Activated T-cell treated with anti-CD3 and anti-CD28 coated beads for 4 hours (primary cell): ENCODE measurements at places on chromosomes 2 and 18.

DNA sequence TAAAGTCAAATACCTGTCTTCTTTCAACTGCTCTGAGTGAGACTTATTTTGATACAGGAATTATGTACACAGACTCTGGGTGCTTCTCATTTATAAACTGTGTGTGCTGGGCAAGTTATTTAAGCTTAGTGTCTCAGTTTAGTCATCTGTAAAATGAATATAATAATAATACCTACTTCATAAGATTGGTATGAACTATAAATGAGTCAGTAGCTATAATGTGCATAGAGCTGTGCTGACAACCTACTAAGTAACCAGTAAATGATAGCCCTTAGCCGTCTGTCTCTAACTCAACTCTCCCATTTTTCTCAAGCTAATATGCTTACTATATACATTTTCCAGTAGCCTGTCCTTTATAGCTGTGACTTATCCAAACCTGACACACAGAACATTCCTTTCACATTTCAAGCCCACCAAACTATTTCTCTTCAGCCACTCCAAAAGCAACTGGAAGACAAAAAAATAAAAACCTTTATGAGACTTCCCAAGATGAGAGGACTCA is 319.8 kb downstream of the ETAA1 start:
- no peak for DNase-seq

- no peak for DNase-seq
Measured at GRCh38 chr2:55361465-55362189, 58.0 kb downstream of the CCDC88A start.

- no peak for DNase-seq
Measured at GRCh38 chr18:56807901-56808300, 156.7 kb downstream of the WDR7 start.

DNA sequence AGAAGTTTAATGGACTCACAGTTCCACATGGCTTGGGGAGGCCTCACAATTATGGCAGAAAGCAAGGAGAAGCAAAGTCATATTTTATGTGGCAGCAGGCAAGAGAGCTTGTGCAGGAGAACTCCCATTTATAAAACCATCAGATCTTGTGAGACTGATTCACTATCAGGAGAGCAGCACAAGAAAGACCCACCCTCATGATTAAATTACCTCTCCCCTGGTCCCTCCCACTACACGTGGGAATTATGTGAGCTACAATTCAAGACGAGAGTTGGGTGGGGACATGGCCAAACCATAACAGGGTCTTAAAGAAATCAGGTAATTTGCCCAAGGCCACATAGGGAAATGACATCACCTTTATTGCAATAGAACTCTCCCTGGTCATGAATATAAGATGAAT is 1073.3 kb upstream of the ACVR2A start:
- DNase-seq, result no peak

DNA sequence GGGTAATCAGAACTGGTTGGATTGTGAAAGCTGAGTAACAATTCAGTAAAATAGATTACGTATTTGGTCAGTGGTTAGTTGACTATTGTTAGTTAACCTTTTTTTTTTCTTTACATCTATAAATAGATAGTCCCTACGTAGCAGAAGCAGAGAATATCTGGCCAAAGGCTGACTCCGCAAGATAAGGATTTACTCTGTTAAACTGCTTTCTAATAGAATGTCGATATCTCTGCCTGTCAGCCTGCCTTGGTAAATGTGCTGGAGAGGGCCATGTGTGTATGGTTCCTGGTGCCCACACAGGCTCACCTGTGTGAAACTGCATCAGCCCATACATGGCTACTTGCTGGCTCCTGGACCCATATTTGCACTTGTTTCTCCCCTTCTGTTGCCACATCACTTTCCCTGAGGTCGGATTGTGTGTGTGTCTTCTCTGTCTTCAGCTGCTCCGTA is 94.4 kb downstream of the CRIM1 start:
- no peak for DNase-seq

- DNase-seq, result no peak
Measured at GRCh38 chr18:28078298-28078697, 98.6 kb downstream of the CDH2 start.

DNA sequence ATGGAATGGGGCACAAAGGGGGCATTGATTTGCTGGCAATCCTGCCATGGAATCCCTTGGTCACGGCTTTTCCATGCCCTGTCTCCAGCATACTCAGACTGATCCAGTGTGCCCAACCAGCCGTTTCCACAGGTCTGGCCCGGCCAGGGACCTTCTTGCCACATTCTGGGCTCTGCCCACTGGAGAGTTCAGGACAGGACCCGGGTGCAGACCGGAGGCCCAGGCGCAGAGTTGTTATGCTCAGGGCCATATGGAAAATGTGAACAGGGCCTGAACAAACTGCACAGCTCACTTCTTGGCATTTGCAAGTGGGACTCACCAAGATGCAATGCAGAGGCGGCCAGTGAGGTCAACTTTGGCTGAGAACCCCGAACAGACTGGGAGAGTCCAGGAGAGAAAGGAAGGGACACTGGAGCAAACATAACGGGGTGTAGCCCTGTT is 15.6 kb upstream of the ASAP2 start:
- no peak for DNase-seq

- DNase-seq, result no peak
Measured at GRCh38 chr2:23460228-23460627, 75.2 kb downstream of the KLHL29 start.

DNA sequence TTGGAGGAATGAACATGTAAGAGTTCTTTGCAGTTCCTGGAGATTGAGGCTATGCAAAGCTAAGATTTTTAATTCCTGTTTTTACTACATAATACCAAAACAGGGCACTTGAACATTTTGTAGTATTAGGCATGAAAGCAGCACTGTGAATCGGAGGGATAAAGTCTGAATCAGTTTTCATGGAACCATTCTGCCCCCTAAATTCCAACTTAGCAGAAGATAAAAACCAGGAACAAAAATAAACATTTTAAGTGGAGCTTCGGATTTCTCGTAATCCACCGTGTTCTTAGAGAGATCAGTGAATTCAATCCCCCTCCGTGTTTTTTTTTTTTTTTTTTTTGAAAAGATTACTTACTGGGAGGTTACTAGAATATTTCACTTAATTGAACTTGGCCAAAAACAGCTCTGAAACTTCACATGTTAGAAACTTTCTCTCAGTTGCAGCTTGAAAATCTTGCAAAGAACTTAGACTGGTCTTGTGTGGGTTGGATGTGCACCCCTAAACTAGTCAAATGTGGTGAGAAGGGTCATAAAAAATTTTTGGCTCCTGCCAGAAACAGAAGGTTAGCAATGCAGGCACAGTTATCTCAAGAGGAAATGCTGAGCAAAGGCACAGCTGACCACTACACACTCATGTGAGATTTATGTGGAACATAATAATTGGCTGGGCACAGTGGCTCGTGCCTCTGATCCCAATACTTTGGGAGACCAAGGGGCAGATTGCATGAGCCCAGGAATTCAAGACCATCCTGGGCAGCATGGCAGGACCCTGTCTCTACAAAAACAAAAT is 145.4 kb upstream of the RNF152 start:
- no peak for DNase-seq

GRCh38 chr18:22282311-22283115 is 113.1 kb downstream of the GATA6 start:
- no peak for DNase-seq

DNA sequence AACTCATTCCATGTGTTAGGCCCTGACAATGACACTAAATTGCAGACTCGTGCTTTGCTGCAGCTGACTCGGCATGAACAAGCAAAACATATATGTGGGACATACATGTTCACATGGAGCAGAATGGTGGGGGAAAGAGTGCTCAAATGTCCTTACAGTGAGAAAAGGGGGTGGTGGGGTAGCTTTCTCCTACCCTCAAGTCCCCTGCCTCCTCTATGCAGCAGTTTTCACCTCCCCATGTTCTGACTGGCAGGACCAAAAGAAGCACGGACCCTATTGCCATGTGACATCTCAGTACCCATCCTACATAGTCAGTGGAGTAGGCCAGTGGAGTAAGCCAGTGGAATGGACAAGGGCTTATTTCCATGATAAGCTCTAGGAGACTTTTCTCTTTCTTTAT is 259.3 kb downstream of the TTC32 start:
- no peak for DNase-seq

DNA sequence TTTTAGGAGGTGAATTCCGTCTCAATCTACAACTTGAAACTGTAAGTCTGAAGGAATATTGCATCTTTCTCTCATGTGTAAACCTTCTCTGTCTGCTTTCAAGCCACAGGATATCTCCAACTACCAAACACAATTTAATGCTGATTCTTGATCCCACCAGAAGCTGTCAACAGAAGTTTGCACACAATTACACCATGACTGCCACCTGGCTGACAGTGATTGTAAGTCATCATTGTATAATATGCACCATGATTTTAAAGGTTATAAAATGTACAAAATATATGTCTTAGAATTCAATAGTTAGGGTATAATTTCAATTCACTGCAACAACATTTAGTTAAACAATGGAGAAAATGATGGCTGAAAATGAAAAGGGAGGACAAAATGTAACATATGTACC is 18.4 kb downstream of the PREPL start:
- DNase-seq, result no peak

DNA sequence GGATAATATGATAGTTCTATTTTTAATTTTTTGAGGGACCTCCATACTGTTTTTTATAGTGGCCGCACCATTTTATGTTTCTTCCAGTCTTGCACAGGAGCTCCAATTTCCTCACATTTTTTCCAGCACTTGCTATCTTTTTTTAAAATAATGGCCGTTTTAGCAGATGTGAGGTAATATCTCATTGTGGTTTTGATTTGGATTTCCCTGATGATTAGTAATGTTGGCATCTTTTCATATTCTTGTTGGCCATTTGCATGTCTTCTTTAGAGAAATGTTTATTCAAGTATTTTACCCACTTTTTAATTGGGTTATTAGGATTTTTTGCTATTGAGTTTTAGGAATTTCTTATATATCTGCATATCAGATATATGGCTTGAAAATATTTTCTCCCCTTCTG is 29.9 kb upstream of the NAPG start:
- no peak for DNase-seq

GRCh38 chr2:98269830-98270229 is 76.4 kb upstream of the CNGA3 start:
- DNase-seq, result no peak

GRCh38 chr2:239858179-239858578 is 167.0 kb downstream of the NDUFA10 start:
- DNase-seq, result no peak

DNA sequence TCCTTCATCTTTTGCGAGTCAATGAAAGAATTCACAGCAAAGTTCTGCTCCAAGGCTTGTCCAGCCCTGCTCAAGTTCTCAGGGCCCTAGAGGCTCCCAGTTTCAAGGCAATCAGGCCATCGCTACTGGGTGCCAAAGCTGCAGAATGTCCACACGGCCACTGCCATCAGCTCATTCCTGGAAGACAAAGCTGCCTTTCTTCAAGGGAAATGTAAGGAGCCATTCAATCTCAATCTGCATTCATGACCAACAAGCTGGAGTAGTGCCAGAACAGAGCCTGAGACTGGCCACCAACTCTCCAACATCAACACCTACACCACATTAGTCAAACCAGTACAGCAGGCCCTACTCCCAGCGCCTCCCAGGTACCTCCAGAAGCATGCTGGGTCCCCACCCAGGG is 202.2 kb downstream of the TCF4 start:
- no peak for DNase-seq

DNA sequence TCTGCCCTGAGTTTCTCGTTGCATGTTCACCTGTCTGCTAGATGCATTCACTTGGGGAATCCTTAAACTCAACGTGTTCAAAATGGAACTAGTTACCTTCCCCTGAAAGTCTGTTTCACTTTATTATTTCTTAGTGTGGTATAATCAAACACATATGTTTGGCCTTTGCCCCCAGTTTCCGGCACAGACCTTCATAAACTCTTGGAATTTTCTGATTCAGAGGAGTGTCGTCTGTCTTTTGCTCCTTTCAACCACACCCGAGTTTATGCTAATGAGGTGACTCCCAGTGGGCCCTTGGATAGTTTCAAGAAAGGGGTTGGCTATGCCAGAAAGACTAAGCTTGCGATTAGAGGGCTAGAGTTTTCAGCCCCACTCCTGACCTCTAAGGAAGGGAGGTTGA is 198.9 kb downstream of the CDCA7 start:
- DNase-seq, result no peak

- no peak for DNase-seq
Measured at GRCh38 chr2:223563462-223563861, 38.7 kb downstream of the SCG2 start.

DNA sequence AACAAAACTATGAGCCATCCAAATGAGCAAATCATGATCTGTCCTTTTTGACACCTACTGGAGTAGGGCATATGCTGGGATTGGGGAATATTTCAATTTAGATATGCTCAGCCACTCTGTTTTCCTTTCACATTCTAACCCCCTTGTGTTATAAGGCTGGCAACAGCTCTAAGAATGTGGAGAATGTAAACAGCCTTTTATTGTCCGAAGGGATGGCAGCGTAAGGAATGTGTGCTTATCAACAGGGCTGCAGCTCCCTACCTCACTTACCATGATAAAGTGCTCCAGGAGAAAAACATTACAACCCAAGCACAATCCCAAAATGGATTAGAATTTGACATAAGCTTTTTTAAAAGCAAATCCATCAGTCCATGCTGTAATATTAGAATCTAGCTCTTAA is 2.2 kb downstream of the NXPH2 start:
- DNase-seq, result no peak

DNA sequence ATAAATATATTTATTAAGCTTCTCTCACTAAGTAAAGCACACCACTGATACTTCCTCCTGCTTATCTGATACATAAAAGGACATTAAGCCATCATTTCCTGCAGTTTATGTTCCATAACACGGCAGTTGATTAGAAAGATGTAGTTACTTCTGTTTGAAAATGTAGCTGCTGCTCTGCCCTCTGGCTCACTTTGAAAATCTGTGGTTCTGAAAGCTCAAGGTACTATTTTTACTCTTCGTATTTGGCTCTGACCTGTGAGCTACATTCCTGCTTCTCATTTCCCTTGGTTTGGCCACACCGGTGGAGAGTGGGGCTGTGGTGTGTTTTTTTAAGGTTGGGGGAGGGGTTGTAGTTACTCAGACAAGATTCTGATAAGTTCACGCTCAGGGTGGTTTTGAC is 12.8 kb upstream of the TTN start:
- DNase-seq, result no peak
